ENCODE measurements at places on chromosomes 3 and 15. TPM values are rescaled to one million over a fixed set of nuclear protein-coding genes. Genes with fewer than 3 reads are reported as not detected.

LYZL4 gene
- not detected for polyA plus RNA-seq

TGM4 gene
- not detected for polyA plus RNA-seq

CMTM7 gene
- polyA plus RNA-seq = 3.6 TPM

SQOR gene
- 275 TPM for polyA plus RNA-seq

SEMA4B gene
- 94.5 TPM for polyA plus RNA-seq

LRRC15 gene
- 0.23 TPM for polyA plus RNA-seq

TJP1 gene
- polyA plus RNA-seq = 33.0 TPM

CRYBG3 gene
- 7.1 TPM for polyA plus RNA-seq

PEAK1 gene
- polyA plus RNA-seq = 11.8 TPM

SLC28A2 gene
- polyA plus RNA-seq = 1.8 TPM

FAM81A gene
- 2.8 TPM for polyA plus RNA-seq

ARRDC4 gene
- 143 TPM for polyA plus RNA-seq

NKIRAS1 gene
- 5.1 TPM for polyA plus RNA-seq

HTR3E gene
- polyA plus RNA-seq = not detected

CNTN3 gene
- 1.5 TPM for polyA plus RNA-seq

PIF1 gene
- polyA plus RNA-seq = 2.4 TPM

BRPF1 gene
- polyA plus RNA-seq = 12.0 TPM

All from sigmoid colon (tissue), 7 donors.